Endothelial cell of umbilical vein (primary cell): ENCODE measurements at places on chromosomes 6 and 20. TPM values are rescaled to one million over a fixed set of nuclear protein-coding genes. Genes with fewer than 3 reads are reported as not detected.

- DNase-seq = no peak
These were observed 235.2 kb downstream of the LRFN2 start for GRCh38 chr6:40352006-40352405.

- peak; percentile 66 for DNase-seq
These were observed 137.0 kb upstream of the STMND1 start for GRCh38 chr6:16964553-16965499.

The NTSR1 gene
- total RNA-seq = 0.30 and 2.1 TPM in 2 replicates

The PRL gene
- total RNA-seq = not detected in 2 replicates

The VSX1 gene
- not detected in 2 replicates for total RNA-seq
